Cerebellar nuclear complex (tissue), 1 donor: ENCODE measurements at places on chromosomes 4 and X.

- DNase-seq: no peak
These were observed 483.6 kb downstream of the GABRG1 start for GRCh38 chr4:45640281-45640680.

- no peak for DNase-seq
These were observed 229.8 kb downstream of the STIM2 start for GRCh38 chr4:27090406-27090805.

- DNase-seq: no peak
These were observed 58.9 kb upstream of the DKK2 start for GRCh38 chr4:107094976-107095375.

DNA sequence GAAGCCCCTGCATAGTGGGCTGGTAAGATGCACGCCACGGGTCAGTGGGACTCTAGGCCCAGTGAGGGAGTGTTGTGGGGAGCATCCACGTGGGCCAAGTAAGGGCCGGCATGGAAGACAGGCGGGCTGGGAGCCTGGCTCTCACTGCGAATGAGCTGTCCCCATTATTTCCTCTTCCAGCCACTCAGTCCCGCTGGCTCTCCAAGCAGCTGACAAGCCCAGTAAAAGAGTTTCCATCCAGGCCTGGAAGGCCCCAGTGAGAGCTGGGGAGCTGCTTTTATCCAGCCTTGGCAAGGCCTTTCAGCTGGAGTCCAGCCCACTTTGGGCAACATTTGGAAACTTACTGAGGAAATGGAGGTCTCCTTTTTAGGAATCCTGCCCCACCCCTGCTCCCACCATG lies 24.9 kb downstream of the APLN start:
- no peak for DNase-seq

DNA sequence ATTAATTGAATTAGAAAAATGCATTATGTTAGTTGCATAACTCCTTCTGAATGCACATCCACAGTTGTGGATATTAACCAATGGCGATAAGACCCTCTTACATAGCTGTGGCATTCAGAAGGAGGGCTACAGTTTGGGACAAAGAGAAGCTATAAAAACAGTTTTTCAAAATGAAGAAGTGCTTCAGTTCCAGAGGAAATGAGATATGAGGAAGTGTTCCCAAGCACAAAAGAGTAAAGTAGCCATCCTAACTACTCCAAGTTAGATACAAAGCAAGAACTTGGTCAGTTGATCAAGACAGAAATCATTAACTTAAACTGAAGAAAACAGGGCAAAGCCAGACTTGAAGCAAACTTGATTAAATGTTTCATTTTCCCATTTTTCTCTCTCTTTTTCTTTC lies 17.2 kb upstream of the ADGRL3 start:
- no peak for DNase-seq

DNA sequence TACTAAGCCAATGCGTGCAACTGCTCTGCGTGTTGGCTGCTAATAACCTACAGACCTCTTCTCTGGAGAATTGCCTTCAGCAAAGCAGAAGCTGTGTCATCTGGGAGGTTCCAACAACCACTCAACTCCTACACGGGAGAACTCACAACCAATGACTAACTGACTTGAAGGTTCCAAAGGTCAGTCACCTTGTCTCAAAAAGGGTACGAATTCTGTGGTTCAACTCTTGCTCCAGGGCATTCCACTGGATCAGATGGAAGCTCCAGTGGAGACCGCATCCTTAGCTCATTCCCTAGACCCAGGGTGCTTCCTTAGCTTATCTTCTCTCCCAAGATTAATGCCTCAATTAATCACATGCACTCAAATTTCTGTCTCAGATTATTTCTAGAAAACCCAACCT lies 222.7 kb downstream of the CHIC2 start:
- no peak for DNase-seq

DNA sequence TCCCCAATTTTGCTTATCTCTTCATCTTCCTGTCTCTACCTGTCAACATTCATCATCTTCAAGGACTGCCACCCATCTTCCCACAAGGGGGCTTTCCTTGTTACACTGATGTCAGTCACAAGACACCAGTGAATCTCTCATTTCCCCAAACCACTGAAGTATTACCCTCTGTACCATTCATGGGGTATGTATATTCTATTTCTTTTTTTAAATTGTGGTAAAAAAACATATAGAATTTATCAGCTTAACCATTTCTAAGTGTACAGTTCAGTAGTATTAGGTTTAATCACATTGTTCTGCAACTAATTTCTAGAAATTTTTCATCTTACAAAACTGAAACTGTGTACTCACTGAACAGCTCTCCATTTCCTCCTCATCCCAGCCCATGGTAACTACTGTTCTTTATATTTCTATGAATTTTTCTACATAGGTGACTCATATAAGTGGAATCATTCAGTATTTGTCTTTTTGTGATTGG lies 98.6 kb downstream of the LARP7 start:
- DNase-seq: no peak

DNA sequence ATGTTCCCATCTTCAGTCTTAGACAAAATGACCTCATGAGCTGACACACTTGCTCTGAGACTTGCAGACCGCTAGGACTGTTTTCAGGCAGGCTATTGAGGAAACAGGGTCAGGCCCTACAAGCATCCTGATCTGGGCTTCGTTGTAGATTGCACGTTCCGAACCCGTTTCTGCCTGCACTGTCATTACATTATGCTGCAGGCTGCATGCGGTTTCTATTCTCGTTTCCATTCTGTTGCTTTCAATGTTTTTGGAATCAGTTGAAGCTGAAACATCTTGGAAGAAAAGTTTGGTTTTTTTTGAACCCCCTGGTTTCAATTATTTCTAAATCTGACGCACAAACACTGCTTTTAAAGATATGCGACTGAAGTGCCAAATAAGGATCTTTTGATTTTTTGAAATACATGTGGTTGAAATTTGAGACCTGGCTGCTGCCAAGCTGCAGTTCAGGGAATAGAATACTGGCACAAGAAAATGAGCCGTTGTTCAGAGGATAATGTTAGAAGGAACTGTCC lies 716.1 kb upstream of the INTU start:
- DNase-seq: no peak

DNA sequence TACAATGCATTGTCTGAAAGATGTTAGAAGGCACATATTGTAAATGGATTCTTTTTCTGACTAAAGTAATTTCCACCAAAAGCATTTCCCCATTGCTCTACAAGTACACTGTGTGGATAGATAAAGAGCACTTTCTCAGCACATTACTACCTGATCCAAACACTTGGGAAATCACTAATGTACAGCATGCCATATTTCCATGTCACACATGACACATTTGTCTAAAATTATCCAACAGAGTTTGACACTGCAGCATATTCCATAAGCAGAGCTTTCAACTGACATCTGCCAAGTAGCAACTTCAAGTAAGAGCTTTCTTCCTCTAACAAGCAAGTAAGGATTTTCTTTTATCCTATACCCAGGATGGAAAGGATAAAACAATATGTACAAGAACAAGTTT lies 49.5 kb downstream of the REELD1 start:
- DNase-seq: no peak

- DNase-seq: no peak
These were observed 395.5 kb upstream of the BOD1L1 start for GRCh38 chr4:14023036-14023435.

DNA sequence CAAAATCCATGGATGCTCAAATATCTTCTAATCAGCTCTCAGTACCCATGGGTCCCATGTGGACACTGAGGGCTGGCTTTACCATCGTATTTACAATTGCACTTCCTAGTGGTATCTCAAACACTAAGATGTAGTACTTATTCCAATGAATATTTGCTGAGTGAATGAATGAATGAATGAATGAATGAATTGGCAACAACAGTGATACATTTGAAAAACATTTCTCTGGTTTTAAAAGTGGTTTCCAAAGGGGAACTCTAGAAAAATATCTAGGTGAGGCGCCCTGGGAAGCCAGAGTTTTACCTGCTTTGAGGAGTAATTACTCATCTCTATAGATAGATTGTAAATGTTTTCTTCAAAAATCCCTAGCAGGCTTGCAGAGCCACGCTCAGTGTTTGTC lies 76.6 kb downstream of the CYTL1 start:
- no peak for DNase-seq

DNA sequence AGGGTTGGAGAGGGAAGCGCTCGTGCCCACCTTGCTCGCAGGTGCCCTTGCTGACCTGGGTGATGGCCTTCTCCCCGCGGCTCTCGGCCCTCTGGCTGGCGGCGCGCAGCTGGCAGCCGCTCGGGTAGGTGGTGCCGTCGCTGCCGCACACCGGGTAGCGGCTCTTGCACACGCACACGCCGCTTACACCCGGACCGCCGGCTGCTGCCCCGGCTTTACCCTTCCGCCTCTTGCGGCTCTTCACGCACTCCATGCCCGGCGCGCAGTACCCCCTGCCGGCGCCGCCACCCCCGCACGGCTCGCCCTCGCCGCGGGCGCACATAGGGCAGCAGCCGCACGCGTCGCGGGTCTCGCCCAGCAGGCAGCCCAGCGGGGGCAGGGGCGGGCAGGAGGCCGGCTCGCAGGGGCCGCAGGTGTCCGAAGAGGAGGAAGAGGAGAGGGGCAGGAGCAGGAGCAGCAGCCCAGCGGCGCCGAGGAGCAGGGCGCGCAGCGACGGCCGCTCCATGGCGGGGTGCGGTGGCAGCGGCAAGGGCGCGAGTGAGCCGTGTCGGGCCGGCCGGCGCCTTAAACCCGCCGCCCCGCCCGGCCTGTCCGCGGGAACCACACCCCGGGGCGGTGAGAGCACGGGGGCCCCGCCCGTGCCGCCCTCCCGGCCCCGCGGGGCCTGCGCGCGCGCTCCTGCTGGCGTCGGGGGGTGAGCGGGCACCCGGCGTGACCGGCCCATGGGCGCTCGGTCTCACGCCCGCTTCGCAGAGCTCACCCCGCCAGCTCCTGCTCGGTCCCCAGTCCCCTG lies at the start of gene IGFBP7:
IGFBP7 (minus strand) TSS at position 539 of the 793 bp plus-strand sequence; CDS start at position 505, 34 bp downstream.
- DNase-seq: no peak

GRCh38 chr4:62470421-62470983 lies 1270.4 kb downstream of the ADGRL3 start:
- DNase-seq: no peak

DNA sequence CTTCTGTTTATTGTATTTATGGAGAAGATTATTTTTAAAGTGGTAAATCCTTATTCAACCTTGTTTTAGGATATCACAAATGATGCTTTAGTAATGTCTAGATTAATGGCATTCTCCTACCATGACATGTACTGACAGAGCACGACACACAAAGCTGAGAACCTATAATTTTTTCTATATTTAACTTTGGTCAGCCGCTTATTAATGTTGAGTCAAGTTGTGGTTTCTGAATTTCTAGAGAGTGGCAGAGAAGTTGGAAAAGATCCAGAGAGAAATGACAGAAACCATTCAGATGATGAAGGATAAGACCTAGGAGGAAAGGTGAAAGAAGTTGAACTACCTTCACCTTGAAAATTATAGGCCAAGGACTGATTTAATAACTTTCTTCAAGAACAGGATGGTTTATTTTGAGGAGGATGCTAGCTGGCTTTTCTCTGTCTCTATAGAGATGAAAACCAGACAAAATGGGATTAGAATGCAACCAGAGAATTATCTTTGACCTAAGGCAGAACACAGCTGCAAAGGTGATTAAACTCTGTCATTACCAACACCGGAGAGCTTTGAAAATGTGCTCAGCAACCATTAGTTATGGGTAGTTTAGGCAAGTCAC lies 62.6 kb upstream of the TSPAN5 start:
- DNase-seq: no peak

DNA sequence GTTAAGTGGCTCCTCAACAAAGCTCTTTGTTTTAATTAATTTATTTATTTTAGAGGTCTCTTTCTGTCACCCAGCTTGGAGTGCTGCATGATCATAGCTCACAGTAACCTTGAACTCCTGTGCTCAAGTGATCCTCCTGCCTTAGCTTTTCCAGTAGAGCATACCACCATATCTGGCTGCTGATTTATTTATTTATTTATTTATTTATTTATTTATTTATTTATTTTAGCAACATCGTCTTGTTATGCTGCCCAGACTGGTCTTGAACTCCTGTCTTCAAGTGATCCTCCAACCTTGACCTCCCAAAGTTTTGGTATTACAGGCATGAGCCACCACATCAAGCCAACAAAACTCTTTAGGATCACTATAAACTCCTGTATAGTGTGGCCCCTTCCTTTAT lies 15.8 kb upstream of the KLF8 start:
- DNase-seq: no peak

DNA sequence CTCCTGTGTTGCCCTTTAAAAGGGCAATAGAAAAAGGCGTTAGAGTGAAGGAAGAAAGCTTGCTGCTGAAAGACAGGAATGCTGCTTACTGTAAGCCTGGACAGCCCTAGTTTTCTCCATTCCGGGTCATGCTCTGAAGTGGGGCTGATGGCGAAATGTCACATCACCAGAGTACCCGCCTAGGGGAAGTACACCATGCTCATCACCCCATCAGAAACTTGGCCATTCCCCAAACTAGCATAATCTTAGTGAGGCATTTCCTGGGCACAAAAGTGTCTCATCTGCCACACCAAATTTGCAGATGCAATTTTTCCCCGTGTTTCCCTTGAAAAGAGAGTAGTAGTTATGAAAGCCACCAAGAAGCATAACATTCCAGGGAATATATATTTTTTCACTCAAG lies 47.8 kb upstream of the CAMK2D start:
- DNase-seq: no peak

DNA sequence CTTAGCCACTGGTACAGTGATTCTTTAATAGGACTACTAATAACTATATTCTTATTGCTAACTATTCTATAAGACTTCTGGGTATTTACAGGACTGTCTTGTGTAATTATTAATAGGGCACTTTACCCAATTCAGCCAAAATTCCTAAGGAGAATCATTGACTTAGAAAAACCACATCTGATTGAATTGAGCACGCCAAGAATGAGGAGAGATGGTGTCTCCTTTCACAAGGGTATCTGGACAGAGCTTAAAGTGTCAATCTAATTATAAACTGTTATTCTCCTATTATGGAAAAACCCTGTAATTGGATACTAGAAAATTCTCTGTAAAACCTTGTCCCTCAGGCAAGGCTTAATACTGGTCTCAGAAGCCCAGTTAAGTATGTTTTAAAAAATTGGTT lies 111.1 kb upstream of the TLL1 start:
- no peak for DNase-seq

DNA sequence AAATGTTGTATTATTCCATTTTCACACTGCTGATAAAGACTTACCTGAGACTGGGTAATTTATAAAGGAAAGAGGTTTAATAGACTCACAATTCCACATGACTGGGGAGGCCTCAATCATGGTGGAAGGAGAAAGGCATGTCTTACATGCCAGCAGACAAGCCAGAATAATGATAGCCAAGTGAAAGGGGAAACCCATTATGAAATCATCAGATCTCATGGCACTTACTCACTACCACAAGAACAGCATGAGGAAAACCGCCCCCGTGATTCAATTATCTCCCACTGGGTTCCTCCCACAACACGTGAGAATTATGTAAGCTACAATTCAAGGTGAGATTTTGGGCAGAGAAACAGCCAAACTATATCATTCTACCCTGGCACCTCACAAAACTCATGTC lies 2535.1 kb downstream of the ARAP2 start:
- DNase-seq: no peak

DNA sequence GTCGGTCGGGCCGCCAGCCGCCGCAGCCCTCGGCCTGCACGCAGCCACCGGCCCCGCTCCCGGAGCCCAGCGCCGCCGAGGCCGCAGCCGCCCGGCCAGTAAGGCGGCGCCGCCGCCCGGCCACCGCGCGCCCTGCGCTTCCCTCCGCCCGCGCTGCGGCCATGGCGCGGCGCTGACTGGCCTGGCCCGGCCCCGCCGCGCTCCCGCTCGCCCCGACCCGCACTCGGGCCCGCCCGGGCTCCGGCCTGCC lies 213 bp downstream of the NFKB1 start:
- no peak for DNase-seq
